ENCODE measurements at places on chromosomes 13 and 19.

- DNase-seq, result no peak
These were observed 2.0 kb downstream of the SLC8A2 start for GRCh38 chr19:47469719-47470118.

DNA sequence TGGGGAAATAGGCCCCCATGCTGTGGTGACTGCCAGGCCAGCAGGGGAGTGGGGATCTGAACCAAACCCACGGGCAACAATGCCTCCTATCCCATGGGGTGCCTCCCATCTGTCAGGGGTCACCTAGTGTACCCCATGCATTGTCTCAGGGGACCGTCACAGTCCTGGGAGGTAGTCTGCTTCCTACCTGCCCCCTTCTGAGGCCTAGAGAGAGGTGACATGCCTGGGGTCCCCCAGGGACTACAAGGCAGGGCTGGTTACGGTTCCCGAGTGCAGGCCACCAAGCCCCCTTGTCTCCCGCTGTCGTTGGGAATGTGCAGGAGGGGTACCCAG lies 11.1 kb downstream of the NDUFB7 start:
- DNase-seq, result no peak

DNA sequence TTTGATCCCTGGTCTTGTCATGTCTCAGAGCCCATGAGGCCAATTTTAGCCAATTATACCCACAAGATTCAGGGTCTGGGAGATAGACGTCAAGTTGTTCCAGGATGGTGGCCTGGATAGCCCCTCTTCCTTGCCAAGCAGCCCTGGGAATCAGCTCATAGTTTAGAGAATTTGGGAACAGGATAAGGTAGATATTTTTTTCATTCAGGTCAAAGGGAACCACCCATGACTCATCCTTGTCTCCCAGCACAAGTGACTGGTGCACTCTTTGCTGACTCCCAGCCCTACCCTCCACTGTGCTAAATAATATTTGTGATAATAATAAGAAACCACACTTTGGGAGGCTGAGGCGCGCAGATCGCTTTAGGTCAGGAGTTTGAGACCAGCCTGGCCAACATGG lies 17.1 kb upstream of the S1PR4 start:
- DNase-seq, result no peak

DNA sequence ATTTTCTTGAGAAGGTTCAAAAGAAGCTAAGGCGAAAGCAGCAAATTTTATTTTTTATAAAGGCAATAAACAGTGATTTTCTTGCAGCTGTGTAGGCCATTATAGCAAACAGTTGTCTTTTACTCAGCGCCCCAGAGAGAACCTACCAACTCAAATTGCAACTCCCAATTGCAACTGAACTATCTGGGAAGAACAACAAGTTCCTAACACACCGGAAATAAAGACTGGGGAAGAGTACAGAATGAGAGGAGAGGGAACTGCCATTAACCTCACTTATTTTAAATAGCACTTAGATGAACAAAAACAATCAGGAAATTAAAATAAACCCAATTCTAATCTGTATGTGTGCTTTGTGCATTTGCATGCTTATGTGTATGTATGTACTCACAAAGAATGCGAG lies 171.1 kb downstream of the KCTD12 start:
- DNase-seq, result no peak

DNA sequence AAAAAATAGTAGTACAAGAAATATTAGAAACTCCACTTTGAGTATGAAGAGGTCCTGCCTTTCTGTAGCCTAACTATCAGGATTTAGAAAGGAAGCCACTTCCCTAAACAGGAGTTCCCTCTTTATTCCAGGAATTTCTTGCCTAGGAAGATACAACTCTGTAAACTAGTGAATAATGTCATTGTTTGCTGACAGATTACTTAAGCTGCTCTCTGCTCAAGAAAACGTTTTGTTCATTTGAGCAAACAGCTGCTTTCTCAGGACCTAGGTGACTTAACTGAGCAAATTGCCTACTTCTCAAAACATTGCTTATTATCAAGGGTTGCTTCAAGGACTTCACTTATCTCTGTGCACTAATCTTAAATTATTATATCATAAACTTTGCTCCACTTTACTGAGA lies 1419.4 kb upstream of the SLC10A2 start:
- no peak for DNase-seq

DNA sequence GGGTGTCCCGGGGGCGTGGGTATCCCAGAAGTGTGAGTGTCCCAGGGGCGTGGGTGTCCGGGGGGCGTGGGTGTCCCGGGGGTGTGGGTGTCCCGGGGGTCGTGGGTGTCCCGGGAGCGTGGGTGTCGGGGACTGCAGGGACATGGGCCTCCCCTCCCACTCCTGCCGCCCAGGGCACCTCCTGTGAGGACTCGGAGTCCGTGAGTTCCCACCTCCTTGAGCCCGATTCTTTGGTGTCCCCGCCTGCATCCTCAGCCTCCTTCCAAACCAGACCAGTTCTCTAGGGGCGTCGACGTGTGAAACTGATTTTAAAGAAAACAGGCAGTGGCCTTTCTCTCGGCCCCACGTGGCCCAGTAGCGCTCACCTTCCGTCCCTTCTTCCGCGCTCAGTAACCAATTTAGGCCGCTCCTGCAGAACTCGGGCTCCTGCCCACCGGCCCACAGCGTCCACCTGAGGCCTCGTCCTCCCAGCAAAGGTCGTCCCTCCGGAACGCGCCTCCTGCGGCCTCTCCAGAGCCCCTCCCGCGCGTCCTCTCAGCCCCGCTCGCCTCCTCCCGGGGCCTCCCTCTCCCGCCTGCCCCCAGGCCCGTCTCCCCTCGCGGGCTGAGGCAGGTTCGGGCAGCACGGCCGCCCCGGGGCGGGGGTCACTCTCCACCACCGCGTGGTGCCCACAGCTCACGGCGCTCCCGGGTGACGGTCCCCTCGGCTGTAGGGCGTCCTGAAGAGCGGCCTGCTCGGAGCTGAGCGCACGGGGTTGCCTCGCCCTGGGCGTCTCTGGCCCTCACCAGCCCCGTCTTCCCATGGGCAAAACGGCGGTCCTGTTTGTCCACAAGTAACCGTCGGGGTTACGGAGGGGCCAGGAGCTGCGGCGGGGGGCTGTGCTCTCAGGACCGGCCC lies 3.8 kb downstream of the F7 start:
- no peak for DNase-seq

DNA sequence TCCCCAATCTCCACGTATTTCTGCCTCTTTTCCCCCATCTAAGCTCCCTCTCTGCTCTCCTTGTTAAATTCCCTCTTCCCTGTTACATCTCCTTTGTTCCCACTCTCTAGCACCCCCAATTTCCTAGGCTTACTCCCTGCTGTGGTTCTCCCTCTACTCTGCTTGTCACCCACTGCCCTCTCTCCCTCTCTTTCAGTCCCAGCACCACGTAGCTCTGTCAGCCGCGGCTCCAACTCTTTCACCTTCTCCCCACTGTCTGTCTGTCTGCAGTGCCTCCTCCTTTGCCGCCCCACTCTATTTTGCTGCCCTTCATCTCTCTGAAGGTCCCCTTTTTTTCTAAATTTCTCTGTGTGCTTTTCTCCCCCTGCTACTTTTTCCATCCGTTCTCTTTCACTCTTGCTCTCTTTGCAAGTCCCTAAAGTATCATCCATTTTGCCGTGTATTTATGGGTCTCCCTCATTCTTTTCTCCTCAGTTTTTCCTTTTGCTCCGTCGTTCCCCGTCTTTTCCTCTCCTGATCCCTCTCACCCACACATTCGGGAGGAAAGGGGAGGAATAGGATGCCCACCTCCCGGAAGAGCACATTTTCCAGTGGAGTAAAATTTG lies 937 bp downstream of the ZNF841 start:
- DNase-seq, result no peak

DNA sequence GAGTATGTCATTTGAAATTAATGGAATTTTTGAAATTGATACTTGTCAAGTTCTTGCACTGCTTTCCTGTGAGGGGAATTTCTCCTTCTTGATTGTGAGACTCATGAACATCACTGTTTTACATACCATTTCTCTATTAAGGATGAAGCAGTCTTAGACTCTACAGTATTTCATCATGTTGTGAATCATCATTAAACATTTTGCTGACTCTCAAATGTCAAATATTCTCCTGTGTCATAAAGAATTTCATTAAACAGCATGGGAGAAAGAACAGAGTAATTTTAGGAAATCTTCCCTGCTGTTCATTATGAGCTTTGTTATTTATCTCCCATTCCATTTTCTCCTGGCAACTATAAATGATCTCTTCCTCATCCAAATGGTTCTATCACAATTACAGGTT lies 729.0 kb downstream of the PCDH9 start:
- no peak for DNase-seq

Data from activated T-cell treated with anti-CD3 and anti-CD28 coated beads, Interleukin-2, amount 50 U/mL, for 1 hour (primary cell).